NCI-H446 treated with DMSO at 0.1 percent for 48 hours (cell line): ENCODE measurements at places on chromosomes 3 and 15.

GRCh38 chr3:48301800-48302166, 31.7 kb downstream of the SPINK8 start:
- no peak for DNase-seq

DNA sequence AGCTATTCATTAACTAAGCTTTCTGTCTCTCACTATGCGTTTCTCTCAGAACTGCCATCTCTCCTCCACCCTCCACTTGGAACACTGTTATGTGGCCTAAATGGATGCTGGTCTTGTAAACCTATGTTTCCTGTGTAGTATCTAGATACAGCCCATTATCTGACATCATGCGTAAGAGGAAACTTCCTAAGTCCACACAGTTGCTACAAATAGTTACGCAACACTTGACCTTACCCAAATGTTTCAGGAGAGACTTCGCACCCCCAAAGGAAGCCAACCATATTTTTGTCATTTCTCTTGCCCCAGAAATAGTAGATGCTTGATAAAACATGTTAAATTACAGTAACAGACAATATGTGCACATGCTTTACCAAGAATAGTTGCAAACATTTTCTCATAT, 87.2 kb upstream of the TPRG1 start:
- no peak for DNase-seq

GRCh38 chr3:72270072-72270681, 485.2 kb upstream of the PROK2 start:
- DNase-seq, result no peak

- no peak for DNase-seq
Measured at GRCh38 chr3:9280451-9281219, 31.2 kb upstream of the SRGAP3 start.

DNA sequence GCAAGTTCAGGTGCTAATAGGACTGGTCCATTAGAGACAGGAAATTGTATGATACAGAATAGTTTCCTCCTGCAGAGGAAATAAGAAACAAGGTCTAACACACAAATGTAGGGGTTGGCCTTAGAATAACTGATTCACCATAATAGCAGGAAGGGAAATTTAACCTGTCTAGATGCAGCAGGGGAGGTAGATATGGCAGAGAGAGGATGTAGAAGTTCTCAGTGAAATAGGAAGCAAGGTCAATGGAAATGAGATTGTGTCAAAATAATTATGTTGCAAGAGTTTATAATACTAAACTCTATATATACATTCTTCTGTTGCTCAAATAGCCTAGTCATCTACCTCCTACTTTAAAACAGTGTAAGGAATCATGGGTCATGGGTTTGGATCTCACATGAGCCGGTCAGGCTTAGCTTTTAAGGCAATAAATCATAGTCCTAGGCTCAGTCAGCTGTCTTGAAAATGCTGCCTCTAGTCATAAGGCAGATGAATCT, 17.0 kb downstream of the BCL2A1 start:
- no peak for DNase-seq

DNA sequence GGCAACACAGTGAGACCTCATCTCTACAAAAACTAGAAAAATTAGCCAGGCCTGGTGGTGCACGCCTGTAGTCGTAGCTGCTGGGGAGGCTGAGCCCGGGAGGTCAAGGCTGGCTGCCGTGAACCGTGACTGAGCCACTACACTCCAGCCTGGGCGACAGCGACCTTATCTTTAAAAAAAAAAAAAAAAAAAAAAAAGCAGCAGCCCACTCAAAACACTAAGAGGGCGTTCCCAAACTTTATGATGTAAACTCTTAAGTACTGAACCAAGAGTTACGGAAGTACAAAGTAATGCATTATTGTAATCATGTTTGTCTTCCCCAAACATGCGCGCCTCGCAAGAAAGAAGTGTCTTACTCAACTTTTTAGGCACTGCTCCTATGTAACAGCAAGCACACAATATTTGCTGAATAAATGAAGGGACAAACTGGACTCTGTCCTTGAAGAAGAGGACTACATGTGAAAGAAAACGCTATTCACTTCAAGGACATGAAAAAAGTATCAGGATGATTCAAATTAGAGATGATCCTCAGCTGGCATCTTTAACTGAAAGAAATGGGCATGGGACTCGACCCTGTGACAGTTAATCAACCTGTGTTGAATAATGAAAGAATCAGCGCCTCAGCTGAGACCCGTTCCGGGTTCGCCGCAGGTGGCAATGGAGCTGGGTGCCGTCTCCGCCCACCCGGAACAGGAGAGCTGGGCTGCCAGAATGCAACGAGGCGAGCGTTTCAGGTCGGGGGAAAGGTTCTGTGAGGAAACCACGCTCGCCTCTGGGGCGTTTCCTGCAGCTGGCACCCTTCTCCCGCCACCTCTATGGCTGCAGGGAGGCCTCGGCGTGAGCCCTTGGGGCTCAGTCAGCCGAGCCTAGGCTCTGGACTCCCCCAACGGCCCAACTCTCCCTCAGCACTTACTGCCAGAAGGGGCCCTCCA, 718 bp downstream of the SPG11 start:
- DNase-seq, result no peak

DNA sequence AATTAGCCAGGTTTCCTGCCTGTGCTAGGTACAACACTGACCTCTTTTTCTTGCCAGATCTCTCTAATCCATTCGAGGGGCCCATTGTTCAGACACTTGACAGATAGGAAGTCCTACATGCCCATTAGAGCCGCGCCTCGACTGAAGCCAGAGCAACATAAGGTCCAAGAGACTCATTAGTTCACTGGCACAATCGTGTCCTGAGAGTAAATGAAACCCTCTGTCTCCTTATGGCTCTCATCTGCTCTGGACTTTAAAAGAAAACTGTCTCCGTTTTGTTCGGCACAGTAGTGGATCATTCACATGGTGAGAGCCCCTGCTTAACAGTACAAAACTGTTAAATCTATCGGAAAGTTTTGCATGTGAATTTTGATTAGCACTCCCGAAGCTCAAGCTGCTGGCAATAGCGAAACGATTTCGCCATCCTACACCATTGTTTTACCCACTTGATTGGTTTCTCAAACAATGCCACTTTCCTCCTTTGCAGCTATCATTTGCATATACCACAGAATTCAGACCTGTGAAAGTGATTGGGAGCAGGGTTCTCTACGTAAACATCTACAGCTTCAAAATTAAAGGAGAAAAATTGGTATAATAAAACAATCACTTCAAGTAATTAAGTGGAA, 19.0 kb upstream of the C15orf61 start:
- peak; percentile 80 for DNase-seq

DNA sequence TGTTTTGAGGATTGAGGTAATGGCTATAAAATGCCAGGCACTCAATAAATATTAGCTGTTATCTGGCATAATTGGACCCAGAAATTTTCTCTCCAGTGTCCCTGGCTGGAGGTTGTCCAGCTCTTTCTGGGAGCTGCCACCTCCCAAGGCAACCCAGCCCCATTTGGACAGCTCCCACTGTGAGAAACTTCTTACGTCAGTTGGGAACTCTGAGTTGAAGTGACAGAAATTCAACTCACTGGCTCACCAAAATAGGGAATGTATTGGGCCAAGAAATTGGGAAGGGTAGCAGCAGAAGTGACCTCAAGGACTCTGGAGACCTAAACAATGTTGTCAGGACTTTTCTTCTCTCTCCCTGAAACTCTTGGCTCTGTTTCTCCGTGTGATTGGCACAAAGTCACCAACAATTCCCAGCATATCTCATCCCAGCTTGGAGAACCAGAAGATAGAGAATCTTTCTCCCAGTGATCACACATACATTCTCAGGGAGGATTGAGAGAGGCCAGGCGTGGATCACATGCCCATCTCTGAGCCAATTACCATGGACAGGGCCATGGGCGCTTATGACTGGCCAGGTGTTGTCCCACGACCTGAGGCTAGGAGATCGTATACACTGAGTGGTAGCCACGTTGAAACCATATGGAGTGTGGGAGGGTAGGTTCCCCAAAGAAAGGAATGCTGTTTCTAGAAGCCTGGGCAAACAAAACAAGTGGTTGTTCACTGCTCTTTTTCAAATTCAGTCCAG, 22.5 kb upstream of the HCN4 start:
- DNase-seq, result no peak

DNA sequence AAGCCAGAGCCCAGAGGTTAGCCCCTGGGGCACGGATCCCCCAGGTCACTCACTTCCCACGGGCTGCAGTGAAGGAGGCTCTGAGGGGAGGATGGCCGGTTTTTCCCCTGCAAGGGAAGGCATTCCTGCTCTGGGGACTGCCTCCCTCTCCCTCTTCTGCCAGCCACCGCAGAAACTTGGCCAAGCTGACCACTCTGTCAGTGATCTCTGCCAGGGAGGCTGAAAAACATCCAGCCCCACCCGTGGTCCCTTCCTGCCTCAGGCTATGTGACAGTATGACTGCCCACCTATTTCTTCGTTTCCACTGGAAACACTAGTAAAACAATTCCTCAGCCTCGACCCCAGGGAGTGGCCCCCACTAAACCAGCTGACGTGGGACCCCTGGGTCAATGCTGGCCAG, 14.6 kb upstream of the FANCD2 start:
- no peak for DNase-seq

DNA sequence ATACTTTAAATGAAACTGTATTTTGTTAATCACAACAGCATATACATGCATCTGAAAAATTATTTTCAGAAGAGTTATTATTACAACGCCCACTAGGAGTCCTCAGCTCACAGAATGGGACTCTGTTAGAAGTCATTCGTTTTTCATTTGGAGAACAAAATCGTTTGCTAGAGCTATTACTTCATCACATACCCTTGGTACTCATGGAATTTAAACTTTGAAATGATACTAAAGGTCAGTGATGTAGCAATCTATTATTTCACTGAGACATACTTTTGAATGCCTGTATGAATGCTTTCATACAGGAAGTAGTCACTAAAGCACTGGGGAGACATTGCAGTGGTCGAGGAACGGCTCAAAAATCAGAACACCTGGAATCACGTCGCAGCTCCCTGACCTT, 198.1 kb downstream of the MBNL1 start:
- DNase-seq, result no peak

- no peak for DNase-seq
Measured at GRCh38 chr3:64888165-64888564, 200.4 kb upstream of the ADAMTS9 start.

DNA sequence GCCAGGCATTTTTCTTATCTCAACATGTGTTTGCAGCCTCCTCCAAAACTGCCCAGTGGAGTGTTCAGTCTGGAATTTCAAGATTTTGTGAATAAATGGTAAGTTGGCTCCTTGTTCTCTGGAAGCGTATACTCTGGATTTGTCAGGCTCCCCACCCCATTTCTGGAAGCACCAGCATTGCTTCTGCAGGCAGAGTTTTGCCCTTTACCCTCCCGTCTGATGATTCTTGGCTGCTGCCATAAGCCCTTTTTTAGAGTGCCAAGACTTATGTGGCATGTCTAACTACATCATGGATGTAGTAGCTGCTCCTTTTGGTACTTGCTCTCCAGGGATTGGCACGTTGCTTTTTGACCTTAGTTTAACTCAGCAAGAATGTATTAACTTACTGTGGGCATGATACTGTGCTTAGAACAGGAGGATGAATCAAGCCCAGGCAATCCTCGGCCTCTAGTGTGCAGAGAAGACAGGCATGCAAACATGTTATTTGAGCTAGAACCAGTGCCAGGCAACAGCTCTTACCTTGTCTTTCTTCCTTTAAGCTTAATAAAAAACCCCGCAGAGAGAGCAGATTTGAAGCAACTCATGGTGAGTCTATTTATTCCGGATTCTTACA, 8.3 kb downstream of the SNAPC5 start:
- DNase-seq, result no peak

DNA sequence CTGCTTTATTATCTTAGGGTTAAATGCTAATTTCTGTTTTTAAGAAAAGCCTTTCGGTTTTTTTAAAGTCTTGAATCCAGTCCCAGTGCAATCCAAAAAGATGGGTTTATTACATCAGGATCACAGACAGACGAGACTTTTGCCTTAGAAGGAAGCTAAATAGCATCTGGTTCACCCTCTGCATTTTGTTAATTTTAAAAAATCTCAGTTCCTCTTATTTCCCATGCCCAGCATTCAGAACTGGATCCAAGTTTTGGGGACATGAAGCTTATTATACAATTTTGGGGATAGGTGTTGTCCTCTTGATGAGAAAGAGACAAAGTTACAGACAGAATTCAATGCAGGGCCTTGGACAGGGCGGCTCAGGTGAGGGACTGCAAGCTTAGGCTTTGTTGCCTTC, 181.5 kb upstream of the LYSMD4 start:
- DNase-seq, result no peak

DNA sequence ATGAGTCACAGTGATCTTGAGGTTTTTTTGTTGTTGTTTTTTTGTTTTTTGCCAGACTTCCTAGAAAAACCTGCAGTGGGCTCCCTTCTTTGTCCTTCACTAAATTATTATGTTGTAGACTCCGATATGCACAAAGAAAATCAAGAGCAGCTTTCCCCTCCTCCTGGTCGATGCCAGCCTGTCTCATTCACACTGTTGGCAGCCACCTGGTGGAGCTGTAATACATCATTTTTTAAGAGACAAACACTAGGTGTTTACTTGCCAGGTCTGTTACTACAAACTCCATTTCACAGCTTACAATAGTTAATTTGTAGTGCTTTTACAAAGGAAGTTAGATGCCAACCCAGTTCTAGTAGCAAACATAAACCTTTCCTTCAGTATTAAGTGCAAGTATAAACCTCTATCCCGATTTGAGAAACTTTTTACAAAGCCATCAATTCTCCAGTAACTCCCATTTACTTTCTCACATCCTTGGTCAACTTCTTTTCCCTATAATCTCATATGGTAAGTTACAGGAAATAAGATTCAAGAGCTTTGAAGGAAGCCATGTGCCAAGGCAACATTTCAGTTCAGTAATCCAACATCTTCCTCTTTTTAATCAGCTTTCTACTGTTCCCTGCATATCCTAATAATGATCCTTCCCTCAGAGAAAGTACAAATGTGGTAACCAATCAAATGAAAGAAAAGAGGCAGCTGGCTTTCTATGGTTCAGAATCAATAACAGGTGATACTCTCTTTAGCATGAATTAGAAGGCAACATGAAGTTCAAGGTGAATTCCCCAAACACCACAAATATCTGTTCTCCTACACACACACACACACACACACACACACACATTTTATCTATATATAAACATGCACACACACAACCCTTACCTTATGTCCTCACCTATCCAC, 14.0 kb downstream of the AAGAB start:
- no peak for DNase-seq

- no peak for DNase-seq
Measured at GRCh38 chr15:65309882-65310418, 5.5 kb downstream of the RNU5B-1 start.

GRCh38 chr3:11641683-11642430, 1.9 kb downstream of the VGLL4 start:
- DNase-seq, result no peak

GRCh38 chr3:32592696-32593353, 22.2 kb upstream of the DYNC1LI1 start:
- DNase-seq, result no peak

- DNase-seq, result no peak
Measured at GRCh38 chr3:182644790-182645433, 148.4 kb upstream of the ATP11B start.
